ENCODE measurements at places on chromosomes 2 and 18. TPM values are rescaled to one million over a fixed set of nuclear protein-coding genes. Genes with fewer than 3 reads are reported as not detected.

- DNase-seq: no peak
Observed at GRCh38 chr2:64166637-64167420, 22.6 kb upstream of the PELI1 start.

GRCh38 chr2:227482638-227483340 lies 10.8 kb downstream of the AGFG1 start:
- DNase-seq: no peak

DNA sequence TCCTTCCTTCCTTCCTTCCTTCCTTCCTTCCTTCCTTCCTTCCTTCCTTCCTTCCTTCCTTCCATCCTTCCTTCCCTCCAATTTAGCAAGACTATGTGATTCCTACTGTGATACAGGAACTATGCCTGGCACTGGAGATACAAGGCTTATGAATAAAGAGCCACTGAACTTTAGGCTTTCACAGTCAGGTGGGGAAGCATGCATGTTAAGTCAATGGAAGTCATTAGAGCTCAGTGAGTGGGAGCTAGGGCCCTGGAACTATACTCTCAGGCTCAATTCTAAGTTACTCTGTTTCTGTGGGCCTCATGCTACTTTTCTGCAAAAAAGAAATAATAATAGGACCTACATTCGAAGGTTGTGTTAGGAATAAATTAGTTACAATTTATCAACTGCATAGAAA lies 527.6 kb upstream of the ZEB2 start:
- no peak for DNase-seq

DNA sequence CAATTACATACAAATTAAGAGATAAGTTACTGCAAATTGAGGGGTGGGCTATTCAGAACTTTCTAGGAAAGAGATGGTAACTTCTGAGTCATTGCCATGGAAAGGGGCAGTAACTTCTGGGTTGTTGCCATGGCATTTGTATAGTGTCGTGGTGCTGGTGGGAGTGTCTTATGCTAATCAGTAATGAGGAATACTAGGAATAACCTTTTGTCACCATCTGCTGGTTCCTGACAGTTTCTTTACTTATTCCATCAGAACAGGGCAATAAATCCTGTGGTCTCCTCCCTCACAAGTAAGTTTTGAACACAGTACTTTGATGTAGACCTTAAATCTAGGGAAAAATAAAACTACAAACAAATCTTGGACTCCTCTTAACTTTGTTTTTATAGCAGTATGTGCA lies 435.4 kb downstream of the BCL11A start:
- DNase-seq: no peak

- no peak for DNase-seq
Observed at GRCh38 chr2:232541961-232542714, 2.6 kb downstream of the CHRNG start.

GRCh38 chr2:120326066-120326465 lies 19.9 kb upstream of the INHBB start:
- DNase-seq: no peak

- DNase-seq: no peak
Observed at GRCh38 chr18:62717169-62717924, 2.0 kb downstream of the PHLPP1 start.

- no peak for DNase-seq
Observed at GRCh38 chr2:42767899-42768705, 4.2 kb upstream of the OXER1 start.

- DNase-seq: no peak
Observed at GRCh38 chr2:181760521-181760920, 80.2 kb upstream of the NEUROD1 start.

DNA sequence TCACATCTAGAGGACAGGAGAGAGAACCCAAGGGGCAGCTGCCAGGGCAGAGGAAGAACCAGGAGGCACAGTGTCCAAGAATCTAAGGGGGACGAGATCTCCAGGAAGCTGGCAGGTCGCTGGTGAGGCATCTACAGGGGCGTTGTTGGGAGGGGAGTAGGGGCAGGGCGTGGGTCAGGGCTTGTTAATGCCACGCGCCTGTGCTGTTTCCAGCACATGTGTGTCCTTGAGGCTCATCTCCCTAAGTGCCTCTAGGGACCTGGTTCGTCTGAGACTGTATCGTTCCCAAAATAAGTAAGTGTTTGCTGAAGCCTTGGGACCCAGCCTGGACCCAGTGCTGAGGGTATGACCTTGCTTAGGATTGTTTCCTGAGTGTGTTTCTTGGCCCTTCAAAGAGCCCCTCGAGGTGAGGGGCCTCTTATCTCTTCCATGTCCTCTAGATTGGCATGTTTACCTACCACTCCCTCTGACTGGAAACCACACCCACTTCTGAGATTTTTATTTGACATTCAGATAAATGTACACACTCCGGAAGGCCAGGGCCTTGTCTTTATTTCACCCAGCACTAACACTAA lies 22.2 kb downstream of the HK2 start:
- DNase-seq: no peak

GRCh38 chr2:10957391-10957790 lies 45.7 kb downstream of the KCNF1 start:
- DNase-seq: no peak

- DNase-seq: no peak
Observed at GRCh38 chr2:84870306-84870705, 10.6 kb downstream of the TRABD2A start.

GRCh38 chr18:8319798-8320489 lies 289.3 kb upstream of the RAB12 start:
- no peak for DNase-seq

Gene REG1B
- not detected for polyA plus RNA-seq

Gene CHPF
- polyA plus RNA-seq: 31.0 TPM

Gene GNAL
- 4.8 TPM for polyA plus RNA-seq

Gene DPYSL5
- polyA plus RNA-seq: 8.5 TPM

Gene RAB11FIP5
- polyA plus RNA-seq: 48.1 TPM

Gene SKA1
- polyA plus RNA-seq: 8.4 TPM

Gene DUSP19
- polyA plus RNA-seq: 4.6 TPM

Gene CDCA7
- polyA plus RNA-seq: 42.2 TPM

Gene SIX2
- 31.9 TPM for polyA plus RNA-seq

Gene ABCG8
- 0.86 TPM for polyA plus RNA-seq
